Globus pallidus (tissue), 1 donor: ENCODE measurements at places on chromosomes 13 and 19.

- no peak for DNase-seq
These were observed 164.8 kb upstream of the KL start for GRCh38 chr13:32851083-32852069.

DNA sequence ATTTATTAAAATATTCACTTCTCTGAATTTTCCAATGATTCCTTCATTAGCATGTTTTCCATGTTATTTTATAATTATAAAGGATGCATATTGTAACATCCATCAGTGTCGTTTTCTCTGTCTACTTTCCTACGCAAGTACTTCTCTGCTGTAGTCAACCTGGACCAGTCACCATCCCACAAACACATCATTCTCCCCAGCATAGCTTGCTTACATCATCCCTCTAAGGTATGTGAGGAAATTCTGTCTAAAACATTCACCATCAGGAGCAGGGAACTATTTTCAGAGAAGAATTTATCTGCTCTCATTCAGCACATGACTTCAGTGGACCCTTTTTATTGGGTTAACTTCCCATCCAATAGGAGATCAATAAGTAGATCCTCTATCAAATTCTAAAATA, 806.1 kb upstream of the ARGLU1 start:
- DNase-seq: no peak

DNA sequence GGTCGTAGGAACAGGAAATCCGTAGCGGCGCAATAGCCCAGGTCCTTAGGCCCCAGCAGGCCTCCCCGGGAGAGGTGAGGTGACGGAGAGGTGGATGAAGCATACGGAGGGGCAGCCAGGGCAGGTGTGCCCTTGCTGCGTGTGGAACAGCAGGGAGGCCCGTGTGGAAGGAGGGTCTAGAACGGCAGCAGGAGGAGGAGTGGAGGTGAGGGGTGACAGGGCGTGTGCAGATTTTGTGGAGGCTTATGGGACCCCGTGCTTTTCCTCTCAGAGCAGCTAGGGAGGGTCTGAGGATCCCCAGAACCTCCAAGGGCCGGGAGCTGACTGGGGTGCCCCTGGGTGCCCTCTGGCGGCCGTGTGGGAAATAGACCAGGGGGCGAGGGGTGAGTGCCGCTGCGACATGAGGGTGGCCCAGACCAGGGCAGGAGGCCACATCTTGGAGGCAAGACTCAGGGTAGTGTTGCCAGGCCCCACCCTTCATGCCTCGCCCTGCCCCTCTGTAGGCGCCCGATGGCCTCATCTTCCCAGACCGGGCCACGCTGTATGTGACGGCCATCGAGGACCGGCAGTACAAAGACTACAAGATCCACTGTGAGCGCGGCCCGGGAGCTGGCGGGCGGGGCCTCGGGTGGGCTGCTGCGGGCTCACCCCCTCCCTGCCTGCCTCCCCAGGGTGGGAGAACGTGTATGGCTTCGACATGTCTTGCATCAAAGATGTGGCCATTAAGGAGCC, 5.0 kb upstream of the ADM5 start:
- no peak for DNase-seq

GRCh38 chr19:33175886-33176669, 18.1 kb upstream of the LRP3 start:
- no peak for DNase-seq

DNA sequence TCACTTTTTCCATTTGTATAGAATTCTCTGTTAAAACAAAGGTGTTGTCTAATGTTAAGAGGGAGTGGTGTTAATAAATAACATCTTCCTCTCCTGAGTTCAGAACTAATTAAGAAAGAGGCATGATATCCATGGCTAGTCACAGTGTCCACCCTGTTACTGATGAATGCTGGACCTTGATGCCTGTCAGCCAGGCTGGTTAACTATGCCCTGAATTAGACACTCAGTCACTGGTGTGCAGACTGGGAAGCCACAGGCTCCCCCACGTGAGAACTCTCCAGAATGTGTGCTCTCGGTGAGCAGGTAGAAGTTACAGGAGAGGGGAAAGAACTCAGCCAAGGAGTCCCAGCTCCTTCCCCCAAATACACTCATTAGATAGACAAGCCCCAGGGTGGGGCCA, 56.1 kb upstream of the RNF113B start:
- DNase-seq: no peak

DNA sequence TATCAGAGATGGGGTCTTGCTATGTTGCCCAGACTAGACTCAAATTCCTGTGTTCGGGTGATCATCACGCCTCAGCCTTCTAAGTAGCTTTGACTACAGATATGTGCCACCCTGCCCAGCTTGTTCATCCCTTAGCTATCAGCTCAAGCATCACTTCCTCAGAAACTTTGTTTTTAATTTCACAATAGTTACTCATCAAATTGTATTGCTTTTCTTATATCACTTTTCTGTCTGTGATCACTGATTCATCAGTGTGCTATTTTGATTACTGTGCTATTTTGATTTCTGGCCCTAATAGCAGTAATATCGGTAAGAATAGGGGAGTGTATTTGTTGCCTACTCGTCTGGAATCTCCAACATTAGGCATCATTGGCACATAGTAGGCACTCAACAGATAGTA, 878.6 kb upstream of the PCDH20 start:
- DNase-seq: no peak

- no peak for DNase-seq
These were observed 154.4 kb downstream of the EFNB2 start for GRCh38 chr13:106381091-106381490.

DNA sequence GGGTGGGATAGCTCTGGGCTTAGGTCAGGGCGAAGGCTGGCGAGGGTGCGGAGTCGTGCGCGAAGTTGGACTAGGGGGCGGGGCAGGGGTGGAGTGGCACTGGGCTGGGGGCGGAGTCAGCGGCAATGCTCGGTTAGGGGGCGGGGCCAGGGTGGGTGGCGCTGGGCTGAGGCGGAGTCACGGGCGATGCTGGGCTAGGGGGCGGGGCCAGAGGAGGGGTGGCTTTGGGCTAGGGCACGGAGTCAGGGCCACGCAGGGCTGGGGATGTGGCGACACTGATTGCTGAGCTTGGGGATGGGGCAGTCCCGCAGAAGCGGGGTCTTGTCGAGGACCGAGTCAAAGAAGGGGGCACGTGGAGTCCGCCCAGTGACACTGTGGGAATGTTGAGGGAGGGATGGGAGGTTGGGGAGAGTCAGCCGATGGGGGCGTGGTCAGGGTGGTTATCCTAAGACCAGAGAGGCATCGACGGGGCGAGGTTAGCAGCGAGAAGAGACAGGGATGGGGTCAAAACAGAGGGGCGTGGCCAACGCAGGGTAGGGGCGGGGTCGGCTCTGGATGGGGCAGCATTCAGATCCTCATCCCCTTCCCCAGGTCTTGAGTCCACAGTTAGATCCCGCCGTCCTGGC, 8.7 kb downstream of the HOMER3 start:
- peak; percentile 55 for DNase-seq

GRCh38 chr19:41427647-41428480, 690 bp upstream of the B3GNT8 start:
- no peak for DNase-seq

GRCh38 chr19:39070888-39071287, 13.3 kb upstream of the ACP7 start:
- no peak for DNase-seq

DNA sequence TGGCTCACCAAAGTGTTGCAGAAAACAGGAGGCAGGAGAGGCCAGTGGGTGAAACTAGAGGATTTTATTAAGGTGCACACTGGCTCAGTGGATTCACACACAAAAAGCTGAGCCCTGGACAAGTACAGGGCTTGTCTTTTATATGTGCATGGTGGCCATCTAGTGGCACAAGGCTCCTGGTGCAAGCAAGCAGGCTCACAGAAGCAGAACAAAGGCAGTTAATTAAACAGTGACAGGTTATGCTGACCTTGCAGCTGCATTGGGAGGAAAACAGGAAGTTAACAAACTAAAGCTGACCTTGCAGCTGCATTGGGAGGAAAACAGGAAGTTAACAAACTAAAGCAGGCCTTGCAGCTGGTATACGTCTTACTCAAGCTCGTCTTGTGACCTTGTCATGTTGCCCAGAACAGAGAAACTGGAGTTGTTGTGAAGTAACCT, 65.3 kb upstream of the ZNF681 start:
- DNase-seq: no peak

DNA sequence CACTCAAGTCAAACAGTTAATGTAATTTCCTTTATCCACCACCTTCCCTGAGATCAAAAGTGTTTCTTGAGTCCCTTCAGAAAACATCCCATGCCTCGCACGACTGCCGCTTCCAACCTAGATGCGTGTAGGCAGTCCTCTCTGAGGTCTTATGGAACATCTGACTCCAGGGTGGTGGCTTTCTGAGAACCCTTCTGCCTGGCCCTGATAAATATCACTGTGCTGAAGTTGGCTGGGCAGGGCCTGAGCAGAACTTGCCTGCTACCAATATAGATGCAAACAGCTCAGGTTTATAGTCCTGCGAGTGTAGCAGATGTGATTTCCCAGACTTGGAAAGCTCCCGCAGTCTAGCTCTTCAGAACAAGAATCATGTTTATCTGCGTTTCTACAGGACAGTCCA, 61.1 kb upstream of the GPR12 start:
- DNase-seq: no peak

DNA sequence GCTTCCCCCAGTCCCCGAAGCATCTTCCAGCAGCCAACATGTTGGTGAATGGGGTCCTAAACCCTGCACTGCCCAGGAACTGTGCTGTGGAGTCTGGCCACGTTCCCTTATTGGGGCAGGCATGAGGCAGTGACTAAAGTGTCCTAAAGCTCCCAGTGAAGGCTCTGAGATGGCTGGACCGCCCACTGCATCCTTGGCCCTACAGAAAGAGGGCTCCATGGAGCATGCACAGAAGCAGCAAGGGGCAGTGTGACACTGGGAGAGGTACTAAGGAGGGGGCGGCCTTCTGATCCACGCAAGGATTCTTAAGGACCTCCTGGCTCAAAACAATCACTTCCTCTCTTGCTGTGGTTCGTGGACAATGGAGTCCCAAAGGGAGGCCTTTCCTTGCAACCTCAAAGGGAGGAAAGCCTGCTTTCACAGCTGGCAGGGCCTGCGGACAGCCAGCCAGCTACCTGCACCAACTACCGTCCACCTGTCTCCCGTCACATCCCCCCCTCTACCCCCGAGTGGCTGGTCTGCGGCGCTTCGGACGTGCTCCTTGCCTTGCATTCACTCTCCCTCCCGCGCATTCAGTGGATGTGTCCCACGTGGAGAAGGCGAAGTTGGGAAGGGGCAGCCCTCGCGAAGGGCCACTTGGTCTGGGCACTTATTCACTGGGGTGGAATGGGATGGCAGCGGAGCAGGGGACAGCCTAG, 63.9 kb upstream of the STARD13 start:
- peak; percentile 27 for DNase-seq

DNA sequence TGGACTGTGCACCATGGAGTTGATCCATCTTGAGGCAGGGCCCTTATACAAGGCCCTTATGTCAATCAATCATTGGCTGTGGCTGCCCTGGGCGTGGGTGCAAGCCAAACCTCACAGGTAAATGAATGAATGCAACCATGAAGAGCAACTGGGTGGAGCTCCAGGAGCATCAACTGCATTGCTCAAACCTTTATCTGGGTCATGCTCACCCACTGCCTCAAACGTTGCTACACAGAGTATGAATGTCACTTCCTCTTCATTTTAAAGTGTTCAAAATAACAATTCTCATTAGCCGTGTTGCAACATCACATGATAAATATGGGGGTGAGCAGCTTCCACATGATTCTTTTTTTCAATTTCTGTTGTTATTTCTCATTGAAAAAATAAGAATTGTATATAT, 6.4 kb upstream of the ZNF333 start:
- no peak for DNase-seq

DNA sequence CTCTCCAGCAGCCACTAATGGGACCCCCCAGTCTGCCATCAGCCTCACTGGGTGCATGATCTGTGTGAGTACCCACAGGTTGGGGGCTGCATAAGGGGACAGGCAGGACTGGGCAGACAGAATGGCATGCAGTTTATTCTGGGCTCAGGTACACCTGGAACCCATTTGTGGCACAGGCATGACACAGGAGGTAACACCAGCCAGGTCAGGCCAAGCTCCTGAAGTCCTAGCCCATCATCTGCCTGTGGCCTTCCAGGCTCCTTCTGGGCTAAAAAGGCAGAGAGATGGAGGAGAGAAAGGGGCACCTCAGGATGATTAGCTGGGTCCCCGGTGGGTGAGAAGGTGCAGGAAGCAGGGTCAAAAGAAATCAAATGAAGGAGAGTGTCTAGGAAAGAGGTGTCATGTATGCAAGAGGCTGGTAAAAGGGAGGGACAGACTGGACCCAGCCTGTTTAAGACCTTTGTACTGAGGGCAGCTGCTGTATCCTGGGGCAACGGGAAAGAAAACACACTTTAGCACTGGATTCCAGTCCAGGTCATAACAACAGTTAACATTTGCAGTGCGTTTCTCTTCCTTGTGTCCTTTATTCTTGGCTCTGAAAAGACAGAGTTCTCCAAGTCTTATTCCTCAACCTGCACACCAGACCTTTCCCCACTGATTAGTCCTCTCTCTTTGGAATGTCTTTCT, 20.2 kb upstream of the DGKH start:
- no peak for DNase-seq

DNA sequence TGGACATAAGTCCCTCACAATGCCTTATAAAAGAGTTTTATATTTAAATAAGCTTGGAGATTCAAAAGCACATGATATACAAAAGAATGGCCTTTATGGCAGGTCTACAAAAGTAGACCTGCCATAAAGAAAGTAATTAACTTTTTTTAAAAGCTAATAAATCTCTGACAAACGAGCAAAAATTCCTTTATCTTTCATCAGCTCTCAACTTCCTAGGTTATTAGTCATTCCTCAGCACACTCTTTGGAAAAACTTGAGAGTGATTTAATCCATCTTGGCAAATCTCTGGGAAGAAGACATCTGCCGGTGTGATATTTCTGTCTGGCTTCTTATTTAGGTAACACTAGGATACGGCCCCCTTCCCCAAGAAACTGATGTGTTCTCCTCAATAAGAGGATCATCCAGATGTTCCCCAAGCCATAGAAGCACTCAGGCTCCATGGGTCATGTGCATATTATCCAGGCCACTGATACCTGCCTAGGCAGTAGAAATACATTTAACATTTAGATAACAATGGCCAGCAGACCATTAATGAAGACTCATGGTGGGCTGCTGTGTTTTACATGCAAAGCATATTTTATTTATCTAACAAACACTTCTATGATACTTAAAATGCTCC, 372.7 kb downstream of the LIG4 start:
- DNase-seq: no peak

- no peak for DNase-seq
These were observed 6.2 kb downstream of the BCL3 start for GRCh38 chr19:44754750-44755080.

- no peak for DNase-seq
These were observed 1431.0 kb upstream of the SPRY2 start for GRCh38 chr13:81771951-81772350.
